ENCODE measurements at places on chromosomes 4 and X. TPM values are rescaled to one million over a fixed set of nuclear protein-coding genes. Genes with fewer than 3 reads are reported as not detected.

Gene AFF2
- 6.3 TPM for total RNA-seq

Gene MFAP3L
- total RNA-seq = 5.3 TPM

- no peak for DNase-seq
Measured at GRCh38 chrX:39972340-39972739, 125.4 kb downstream of the BCOR start.

- no peak for DNase-seq
Measured at GRCh38 chr4:189838821-189839497, 101.7 kb upstream of the FRG1 start.

Gene TRIM75
- not detected for total RNA-seq

DNA sequence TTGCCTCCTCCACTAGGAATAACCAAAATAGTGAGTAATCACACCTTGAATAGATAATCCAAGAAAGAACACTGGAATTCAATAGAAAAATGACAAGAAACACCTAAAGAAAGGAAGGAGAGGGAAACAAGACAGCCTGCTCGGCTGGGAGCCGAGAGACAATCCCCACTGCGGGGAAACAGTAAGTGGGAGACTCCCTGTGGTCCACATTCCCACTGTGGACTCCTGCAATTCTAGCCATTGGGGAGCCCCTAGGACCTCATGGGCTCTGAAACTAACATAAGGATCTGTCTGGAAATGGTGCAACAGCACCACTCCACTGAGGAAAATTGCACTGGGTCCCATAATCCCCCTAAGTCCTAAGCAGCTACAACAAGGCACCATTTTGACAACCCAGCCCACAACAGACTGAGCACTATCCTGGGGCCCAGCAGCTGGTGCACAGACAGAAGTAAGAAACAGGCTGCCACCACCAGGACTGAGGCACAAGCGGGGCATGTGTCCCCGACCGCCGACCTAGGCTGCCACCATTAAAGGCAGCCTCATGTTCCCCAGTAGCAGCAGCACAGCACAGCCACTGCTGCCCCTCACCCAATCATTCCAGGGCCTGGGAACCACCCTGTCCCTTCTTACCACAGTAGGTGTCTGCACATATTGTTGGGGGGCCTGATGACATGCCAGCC, 14.2 kb downstream of the LRBA start:
- no peak for DNase-seq

Gene NEUROG2
- not detected for total RNA-seq

- DNase-seq = no peak
Measured at GRCh38 chr4:113692809-113693411, 68.6 kb downstream of the CAMK2D start.

Gene TREX2
- total RNA-seq = 1.2 TPM

DNA sequence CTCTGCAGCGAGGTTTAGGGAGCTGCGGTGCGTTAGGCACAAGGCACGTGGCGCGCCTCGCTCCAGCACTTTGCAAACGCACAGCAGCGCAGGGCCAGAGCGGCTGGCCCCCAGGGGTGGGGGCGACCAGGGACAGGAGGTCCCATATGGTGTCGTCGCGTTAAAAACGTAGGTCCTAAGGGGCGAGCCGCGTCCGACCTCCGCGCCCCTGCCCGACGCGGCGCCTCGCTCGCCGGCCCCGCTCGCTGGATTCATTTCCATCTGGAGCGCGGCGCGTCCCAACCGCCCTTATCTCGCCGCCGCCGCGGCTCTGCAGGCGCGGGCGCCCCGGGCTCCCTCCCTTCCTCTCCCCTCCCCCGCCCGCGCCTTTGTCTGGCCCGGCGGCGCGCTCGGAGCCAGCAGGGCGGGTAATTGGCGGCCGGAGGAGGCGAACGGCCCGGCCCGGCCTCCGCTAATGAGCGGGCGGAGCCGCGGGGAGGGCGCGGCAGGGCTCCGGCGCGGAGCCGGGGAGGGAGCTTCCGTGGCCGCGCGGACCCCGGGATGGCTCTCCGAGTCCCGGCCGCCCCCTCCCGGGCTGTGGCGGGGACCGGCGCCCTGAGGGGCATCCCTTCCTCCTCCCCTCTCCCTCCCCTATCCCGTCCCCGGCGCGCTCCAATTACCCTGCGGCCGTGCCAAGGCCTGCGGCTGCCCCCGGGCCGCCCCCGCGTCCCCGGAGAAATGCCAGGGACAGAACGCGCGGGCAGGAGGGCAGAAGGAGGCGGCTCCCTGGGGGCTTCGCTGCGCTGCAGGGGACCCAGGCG, 409.0 kb downstream of the BCOR start:
- DNase-seq = peak; percentile 80

DNA sequence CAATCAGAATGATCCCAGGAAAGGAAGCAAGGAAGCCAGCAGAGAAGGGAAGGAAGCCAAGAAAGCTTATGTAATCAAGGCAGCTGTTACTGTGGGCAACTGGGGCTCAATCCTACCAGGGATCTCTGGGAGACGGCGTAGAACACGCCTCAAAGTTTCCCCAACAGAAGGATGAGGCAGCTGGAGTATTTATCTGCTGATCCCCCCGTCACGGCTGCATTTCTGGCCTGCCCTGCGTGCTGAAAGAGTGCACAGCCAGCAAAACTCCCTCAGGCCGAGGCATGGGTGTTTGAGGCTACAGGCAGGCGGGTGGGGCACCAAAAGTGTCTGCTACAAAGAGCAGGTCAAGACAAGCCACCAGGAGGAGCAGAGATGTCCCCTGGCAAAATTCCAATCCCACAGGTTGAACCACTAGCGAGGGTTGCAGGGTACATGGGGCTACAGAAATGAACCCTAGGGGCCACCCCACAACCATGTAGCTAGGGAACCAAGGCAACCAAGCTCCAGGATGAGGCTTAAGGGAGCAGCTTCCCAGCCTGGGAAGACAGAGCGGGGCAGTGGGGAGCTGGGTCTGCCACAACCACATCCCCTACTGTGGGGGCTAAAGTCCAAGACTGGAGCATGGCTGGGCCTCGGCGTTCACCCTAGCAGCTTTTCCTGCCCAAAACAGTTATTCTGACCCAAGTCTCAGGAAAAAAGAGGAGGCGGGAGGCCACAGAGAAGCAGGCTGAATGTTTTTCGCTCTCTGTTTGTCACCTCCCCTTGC, 113.4 kb downstream of the BCOR start:
- DNase-seq = peak; percentile 92

DNA sequence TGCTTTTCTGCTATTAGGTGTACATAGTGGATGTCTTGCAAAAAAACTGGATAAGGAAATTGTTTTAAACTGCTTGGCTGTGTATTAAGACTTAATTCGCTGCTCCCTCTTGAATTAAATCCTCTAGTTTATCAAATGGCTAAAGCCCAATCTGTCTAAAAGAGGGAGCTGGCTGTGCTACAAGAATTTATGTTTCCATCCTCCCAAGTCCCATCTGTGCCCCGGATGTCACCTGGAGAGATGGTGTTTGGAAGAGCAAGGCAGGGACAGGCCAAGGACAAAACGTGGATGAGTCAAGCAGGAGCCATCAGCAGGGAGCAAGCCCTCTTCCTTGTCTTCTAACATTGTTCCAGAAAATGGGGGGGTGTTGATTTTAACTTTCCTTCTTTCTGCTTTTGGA, 171.3 kb upstream of the LCORL start:
- DNase-seq = no peak

Gene GPM6B
- total RNA-seq = 18.0 TPM

Gene SSX2B
- total RNA-seq = not detected

DNA sequence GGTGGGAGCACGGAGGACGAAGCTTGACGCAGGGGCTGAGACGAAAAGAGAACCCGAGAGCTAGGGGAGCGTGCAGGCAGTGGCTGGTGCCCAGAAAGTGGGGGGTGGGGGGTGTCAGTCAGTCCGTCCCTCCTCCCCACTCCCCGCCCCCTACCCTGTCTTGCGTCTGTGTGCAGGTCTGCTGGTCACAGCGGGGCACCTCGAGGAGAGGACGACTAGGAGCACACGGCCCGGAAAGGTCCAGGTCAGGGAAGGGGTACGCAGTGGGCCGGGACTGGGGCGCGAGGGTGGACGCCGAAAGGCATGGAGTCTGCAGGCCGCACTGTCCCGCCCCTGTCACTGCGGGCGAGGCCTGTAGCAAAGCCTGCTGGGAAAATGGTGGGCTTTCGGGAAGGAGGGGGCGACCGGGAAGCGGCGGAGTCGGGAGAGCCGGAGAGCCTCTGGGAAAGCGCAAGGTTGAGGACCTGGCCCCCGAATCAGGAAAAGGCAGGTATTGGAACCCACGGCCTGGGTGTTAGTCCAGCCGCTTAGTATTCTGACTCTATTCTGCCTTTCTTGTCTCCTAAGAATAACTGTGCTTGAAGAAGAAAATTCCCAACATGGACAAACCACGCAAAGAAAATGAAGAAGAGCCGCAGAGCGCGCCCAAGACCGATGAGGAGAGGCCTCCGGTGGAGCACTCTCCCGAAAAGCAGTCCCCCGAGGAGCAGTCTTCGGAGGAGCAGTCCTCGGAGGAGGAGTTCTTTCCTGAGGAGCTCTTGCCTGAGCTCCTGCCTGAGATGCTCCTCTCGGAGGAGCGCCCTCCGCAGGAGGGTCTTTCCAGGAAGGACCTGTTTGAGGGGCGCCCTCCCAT, 769 bp downstream of the TCEAL1 start:
- DNase-seq = peak; percentile 84

- peak; percentile 25 for DNase-seq
Measured at GRCh38 chrX:154374313-154375155, at the start of gene FLNA. Gene FLNA, minus strand, starts transcription at chrX:154374634. Its CDS starts 3,389 bp downstream, at chrX:154371245.

Gene TLL1
- 5.7 TPM for total RNA-seq

DNA sequence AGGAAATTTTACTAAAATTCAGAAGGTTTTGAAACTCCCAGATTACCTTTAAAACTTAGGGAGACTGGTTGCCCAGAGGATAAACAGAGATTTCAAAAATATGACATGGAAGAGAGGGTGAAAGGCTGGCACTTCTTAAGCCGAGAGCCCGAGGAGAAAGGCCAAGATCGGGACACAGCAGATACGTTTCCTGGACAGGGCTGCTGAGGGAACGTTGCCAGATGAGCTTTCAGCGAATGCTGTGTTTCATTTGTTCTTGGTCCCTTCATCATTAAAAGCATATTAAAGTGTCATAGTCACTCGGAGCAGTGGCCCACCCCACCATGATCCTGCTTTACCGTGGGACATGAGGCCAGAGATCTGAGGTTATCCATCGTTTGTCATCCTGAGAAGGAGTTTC, 37.9 kb upstream of the STOX2 start:
- DNase-seq = peak; percentile 73

Gene CHRDL1
- 9.6 TPM for total RNA-seq

Gene HSD17B13
- total RNA-seq = 0.34 TPM

Gene IL13RA1
- 64.0 TPM for total RNA-seq

Gene FATE1
- 0.37 TPM for total RNA-seq

DNA sequence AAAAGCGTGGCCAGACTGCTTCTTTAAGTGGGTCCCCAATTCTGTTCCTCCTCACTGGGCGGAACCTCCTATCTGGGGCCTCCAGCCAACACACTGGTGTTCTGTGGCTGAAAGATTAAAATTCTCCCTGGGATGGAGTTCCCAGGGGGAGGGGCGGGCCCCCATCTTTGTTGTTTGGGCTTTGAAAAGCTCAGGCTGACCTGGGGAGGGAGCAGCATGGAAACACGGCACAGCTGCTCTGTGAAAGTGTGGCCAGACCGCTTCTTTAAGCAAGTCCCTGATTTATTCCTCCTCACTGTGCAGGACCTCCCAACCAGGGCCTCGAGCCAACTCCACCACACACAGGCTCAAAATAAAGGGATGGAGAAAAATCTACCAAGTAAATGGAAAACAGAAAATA, 219.5 kb downstream of the TMEM47 start:
- peak; percentile 51 for DNase-seq

GRCh38 chr4:72283357-72283756, 251.6 kb downstream of the NPFFR2 start:
- no peak for DNase-seq

DNA sequence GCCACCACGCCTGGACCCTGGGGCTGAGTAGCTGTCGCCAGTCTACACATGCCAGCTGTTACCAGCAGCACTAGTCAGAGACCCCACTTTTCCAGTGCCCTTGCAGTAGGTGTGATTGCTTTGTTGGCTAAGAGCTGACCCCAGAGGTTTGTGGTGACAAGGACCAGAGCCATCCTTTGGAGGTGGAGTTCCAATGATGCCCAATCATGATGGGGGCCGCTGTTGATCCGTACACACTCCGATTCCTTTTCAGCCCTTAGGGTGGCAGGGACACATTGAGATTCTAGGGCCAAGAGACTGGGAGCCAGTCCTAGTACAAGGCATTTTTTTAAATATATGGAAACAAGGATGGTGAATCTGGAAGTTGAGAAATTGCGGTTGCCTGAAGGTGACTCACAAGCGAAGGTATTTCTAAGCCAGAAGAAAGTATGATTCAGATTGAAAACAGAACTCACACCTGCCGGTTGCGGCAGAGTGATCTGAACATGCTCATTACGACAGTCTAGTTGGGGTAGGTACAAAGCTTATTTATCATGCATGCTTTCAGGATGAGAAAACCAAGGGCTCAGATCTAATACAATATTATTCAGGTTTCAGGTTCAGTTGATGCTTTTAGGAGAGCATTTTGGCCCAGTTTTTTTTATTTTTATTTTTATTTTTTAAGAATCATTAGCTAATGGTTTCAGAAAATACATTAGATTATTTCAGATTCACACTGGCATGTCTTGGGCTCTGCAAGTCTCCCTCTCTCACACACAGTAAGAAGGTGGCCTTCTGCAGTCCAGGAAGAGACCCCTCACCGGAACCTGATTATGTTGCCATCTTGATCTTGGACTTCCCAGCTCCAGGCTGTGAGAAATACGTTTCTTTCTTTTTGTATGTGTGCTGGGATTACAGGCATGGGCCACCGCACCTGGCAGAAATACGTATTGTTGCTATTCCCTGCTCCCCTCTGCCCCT, 43.4 kb downstream of the SHROOM2 start:
- no peak for DNase-seq

GRCh38 chr4:3530663-3531254, 1.5 kb downstream of the LRPAP1 start:
- DNase-seq = no peak

- DNase-seq = peak; percentile 19
Measured at GRCh38 chrX:41164449-41164848, 79.2 kb downstream of the USP9X start.

- DNase-seq = peak; percentile 75
Measured at GRCh38 chr4:44157611-44158277, 290.9 kb downstream of the KCTD8 start.

DNA sequence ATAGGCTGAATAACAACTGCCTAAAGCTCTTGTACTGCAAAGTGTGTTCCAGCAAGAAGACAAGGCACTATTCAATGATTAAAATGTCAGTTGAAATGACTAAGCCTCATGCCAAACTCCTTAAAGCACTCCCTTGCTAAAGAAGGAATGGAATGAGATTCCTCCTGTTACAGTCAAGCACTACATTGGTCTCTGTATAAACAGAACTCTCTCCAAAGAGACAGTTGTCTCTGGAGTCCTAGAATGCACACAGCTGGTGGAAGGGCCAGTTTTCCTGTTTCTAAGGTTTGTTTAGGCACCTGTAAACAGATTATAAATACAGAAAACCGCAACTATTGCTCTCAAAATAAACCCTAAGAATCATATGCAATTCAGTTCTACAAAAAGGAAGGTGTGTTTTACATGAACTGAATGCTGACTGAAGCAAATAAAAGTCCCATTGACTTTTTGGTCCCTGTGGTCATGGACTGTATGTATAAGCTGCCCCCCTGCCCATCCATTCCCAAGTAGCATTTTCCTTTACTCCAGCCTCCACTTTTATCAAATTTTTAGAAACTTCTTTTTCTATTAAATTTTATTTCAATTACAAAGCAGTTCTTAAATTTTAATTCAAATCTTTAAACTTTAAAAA, 47.0 kb downstream of the FAT1 start:
- no peak for DNase-seq

- no peak for DNase-seq
Measured at GRCh38 chr4:135344492-135344891, 1142.9 kb upstream of the PABPC4L start.

Gene AMMECR1
- 7.8 TPM for total RNA-seq

Gene GRIA2
- 5.6 TPM for total RNA-seq

Gene FDCSP
- total RNA-seq = not detected

GRCh38 chr4:3436048-3436797, 5.5 kb upstream of the HGFAC start:
- DNase-seq = no peak

Gene PRR27
- total RNA-seq = not detected

Data from lung (tissue), 17 donors.